ENCODE measurements at places on chromosomes 7 and 10. TPM values are rescaled to one million over a fixed set of nuclear protein-coding genes. Genes with fewer than 3 reads are reported as not detected.

The RBM20 gene
- total RNA-seq = 2.1 TPM

The ZNF248 gene
- 3.8 TPM for total RNA-seq

The ABCB1 gene
- not detected for total RNA-seq

The CABCOCO1 gene
- not detected for total RNA-seq

The TMEM184A gene
- 10.3 TPM for total RNA-seq

The OPN1SW gene
- total RNA-seq = not detected

The NODAL gene
- total RNA-seq = not detected

The POU6F2 gene
- total RNA-seq = not detected

The NRAP gene
- not detected for total RNA-seq

The JAKMIP3 gene
- total RNA-seq = 1.5 TPM

The EFCAB10 gene
- total RNA-seq = 2.9 TPM

The SPDYE2B gene
- total RNA-seq = not detected

The IFIT1B gene
- not detected for total RNA-seq

The IL6 gene
- total RNA-seq = 1.9 TPM

The ANK3 gene
- 0.87 TPM for total RNA-seq

The LIPN gene
- not detected for total RNA-seq

The PTPRZ1 gene
- total RNA-seq = not detected

The CDC14C gene
- not detected for total RNA-seq

The BLNK gene
- not detected for total RNA-seq

The UTF1 gene
- total RNA-seq = not detected

The FAM237B gene
- not detected for total RNA-seq

The GPER1 gene
- 0.86 TPM for total RNA-seq

The SP8 gene
- not detected for total RNA-seq

The FFAR4 gene
- 0.22 TPM for total RNA-seq

The GIMAP4 gene
- total RNA-seq = not detected

The DRGX gene
- total RNA-seq = not detected

The ANKRD30A gene
- total RNA-seq = 1.0 TPM

The HMX2 gene
- total RNA-seq = not detected

The ADRA2A gene
- not detected for total RNA-seq

The CCDC136 gene
- 3.6 TPM for total RNA-seq

The STEAP4 gene
- total RNA-seq = not detected

The PNLIPRP1 gene
- not detected for total RNA-seq

The FAM107B gene
- total RNA-seq = 93.0 TPM

The TAS2R5 gene
- 0.65 TPM for total RNA-seq

The FRMD4A gene
- total RNA-seq = 11.1 TPM

The FASTK gene
- total RNA-seq = 77.9 TPM

The IDI2 gene
- total RNA-seq = not detected

The HOXA1 gene
- total RNA-seq = 3.8 TPM

The ELAPOR2 gene
- total RNA-seq = not detected

The GRID2IP gene
- total RNA-seq = not detected

The RSU1 gene
- 80.8 TPM for total RNA-seq

The SH2D4B gene
- total RNA-seq = not detected

The LLCFC1 gene
- total RNA-seq = not detected

The MKX gene
- not detected for total RNA-seq

The FGFR2 gene
- total RNA-seq = 0.45 TPM

The CXCL12 gene
- total RNA-seq = not detected

The HYCC1 gene
- total RNA-seq = 21.2 TPM

The SPDYE5 gene
- not detected for total RNA-seq

The PAX2 gene
- 0.34 TPM for total RNA-seq

The BTBD16 gene
- 0.58 TPM for total RNA-seq

The ASAH2 gene
- 3.3 TPM for total RNA-seq

The TRIM56 gene
- 8.6 TPM for total RNA-seq

Data from A549 treated with ZK216348 at 1 μM for 4 hours (cell line).